ENCODE measurements at places on chromosomes 7 and 10.
A peak's percentile ranks its signal among the peaks of the same experiment; 100 is the strongest.

GRCh38 chr10:97466755-97467154, 20.8 kb downstream of the ZDHHC16 start:
- DNase-seq, result no peak

GRCh38 chr7:14690486-14690885, 212.1 kb downstream of the DGKB start:
- no peak for DNase-seq

DNA sequence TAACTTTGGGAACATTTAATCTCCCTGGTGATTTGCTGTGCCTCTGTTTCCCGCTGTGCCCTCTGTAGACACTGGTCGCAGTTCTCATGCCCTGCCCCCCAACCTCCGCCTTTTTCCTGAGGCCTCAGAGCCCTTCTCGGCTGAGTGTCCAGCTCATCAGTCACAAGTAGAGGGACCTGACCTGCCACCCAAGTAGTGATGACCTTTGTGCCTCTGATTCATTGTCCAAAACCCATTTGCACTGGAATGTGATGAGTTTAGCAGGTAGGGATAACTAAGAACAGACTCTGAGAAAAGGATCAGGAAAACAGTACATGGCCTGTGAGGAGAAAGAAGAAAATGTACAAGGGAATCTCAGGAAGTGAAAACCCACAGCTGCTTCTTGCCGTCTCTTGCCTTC, 58.8 kb downstream of the LANCL2 start:
- no peak for DNase-seq

DNA sequence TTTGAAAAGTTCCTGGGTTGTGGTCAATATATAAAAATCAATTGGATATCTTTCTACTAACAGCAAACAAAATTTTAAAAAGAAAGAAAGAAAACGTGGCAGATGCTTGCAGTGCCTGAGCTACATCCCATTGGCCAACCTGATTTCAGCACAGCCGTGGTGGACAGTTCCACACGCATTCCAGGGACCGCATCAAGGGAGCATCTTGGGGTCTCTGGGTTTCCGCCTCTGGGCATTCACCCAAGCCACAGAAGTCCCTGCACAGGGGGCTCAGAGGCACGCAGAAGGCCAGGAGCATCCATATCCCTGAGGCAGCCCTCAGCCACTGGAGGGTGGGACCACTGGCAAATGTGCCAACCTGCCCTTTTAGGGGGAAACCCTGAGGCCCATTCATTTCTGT, 254.5 kb upstream of the RNF32 start:
- no peak for DNase-seq

DNA sequence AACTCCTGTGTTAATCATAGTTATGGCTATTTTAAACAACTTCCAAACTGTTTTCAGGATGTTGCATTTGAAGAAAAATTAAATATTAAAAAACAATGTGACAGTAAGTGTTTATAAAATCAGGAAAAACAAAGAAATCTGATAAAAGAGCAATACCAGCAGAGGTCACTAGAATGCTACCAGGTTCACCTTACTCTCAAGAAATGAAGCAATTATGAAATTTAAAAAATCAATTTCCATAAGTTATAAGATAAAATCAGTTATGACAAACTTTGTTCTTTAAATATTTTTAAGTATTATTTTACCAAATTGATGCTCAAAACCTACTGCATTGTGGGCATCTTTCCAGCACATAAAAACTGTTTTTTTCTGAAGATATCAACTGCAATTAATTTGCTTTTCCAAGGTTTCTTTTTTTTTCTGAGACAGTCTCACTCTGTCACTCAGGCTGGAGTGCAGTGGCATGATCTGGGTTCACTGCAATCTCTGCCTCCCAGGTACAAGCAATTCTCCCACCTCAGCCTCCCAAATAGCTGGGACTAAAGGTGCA, 50.7 kb upstream of the RHEB start:
- DNase-seq, result no peak

- DNase-seq, result no peak
Measured at GRCh38 chr10:124629415-124629814, 114.8 kb downstream of the FAM53B start.

DNA sequence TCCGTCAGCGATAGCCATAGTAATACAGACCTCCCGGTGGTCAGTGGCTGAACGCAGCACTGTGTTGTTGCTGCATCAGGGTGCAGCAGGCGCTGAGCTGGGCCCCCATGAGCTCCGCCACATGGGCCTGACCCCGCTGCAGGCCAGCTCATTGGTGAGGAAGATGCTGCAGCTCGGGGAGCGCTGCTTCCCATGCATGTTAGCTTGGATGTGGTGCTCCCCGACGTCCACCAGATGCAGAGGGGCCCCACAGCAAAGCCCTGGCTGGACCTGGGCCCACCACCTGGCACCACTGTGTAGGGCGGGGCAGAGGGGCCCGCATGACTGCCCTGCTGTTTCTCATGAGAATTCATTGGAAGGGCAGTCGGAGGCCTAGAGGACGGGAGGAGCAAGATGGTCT, 50.8 kb downstream of the WDR37 start:
- DNase-seq, result no peak

GRCh38 chr7:35860664-35861063, 59.8 kb downstream of the SEPTIN7 start:
- DNase-seq, result no peak

DNA sequence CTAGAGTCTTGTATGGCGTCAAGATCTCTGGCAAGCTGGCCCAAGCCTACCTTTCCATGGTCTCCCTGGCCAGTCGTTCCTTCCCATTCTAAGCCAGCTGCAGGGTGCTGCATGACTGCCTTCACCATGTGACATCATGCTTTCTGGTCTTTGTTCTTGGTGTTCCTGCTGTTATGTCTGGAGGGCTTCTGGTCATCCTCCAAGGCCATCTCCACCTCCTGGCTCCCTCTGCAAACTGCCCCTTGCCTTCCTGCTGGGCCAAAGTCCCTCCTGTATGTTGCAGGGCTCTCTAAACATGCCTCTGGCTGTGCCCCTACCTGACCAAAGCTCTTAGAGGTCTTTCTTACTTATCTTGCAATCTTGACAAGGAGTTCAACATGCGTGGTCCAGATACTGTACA, 44.4 kb upstream of the SHH start:
- DNase-seq, result no peak

- DNase-seq, result no peak
Measured at GRCh38 chr10:3136336-3136735, 36.2 kb downstream of the PITRM1 start.

DNA sequence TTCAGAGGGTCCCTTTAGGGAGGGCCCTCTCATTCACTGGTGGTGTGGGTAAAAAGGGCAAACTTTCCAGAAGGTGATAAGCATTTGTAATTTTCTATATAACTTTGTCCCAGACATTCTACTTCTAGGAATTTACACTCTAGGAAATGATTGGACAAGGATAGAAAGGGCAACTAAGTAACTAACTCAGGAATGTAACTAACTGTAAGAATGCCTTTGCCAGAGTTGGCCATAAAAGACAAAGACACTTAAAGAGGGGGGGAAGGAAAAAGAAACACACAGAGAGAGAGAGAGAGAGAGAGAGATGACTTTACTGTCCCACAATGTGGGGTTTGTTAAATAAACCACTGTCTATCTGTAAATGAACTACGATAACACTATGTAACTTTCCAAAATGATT, 38.5 kb upstream of the ITPRID1 start:
- DNase-seq, result no peak

DNA sequence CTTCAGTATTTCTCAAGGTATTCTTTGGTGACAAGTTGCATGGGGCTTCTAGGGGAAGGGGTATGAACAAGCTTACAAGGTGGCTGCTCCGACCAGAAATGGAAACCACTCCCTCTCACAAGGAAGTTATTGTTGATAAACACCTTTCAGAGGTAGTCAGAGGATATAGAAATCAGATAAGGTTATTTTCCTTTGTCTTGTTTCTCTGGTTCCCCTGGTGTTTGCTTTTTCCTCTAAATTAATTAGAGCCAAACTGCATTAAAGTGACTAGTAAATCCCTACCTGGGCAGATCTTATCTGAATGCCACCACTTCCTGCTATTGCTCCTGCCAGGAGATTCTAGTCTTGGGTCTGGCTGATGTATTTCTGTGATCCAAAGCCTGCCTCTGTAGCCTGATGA, 725.4 kb downstream of the INHBA start:
- no peak for DNase-seq

- peak; percentile 7 for DNase-seq
Measured at GRCh38 chr7:92695308-92696261, 105.4 kb upstream of the FAM133B start.

GRCh38 chr10:64394744-64395143, 873.5 kb downstream of the REEP3 start:
- DNase-seq, result no peak

DNA sequence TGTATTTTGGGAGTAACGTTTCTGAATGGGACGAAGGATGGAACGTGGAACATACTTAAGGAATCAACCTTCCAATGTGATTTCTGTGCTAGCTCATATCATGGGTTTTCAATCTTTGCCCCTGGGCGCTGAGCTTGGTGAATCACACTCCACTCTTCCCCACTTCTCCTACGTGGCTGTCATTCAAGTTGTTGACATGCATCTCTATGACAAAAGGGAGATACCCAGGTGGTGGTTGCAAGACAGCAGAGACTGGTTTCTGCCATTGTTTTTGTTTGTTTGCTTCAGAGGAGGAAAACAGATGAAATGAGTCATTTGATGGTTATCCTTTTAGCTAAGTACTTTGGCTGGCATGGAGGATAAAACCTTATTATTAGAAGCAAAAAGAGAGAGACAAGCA, 573.9 kb downstream of the GATA3 start:
- DNase-seq, result no peak

- peak; percentile 19 for DNase-seq
Measured at GRCh38 chr7:7970531-7971307, 2.1 kb downstream of the GLCCI1 start.

DNA sequence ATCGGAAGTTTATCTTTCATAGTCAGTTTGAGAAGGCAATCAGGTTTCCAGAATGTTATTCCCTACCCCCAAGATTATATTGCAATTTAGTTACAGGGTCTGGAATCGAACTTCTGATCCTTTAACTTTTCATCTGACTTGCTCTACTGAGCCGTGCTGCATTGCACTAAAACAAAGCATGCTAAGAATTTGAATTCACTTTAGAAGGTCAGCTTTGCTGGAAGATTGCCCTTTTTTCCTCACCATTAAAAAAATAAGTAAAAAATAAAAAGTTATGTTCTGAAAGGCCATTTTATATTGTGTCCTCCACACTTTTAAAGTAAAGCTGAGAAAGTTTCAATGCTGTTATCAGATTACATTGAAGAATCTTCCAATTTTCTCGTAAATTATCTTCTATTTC, 388.8 kb upstream of the PHF14 start:
- no peak for DNase-seq

DNA sequence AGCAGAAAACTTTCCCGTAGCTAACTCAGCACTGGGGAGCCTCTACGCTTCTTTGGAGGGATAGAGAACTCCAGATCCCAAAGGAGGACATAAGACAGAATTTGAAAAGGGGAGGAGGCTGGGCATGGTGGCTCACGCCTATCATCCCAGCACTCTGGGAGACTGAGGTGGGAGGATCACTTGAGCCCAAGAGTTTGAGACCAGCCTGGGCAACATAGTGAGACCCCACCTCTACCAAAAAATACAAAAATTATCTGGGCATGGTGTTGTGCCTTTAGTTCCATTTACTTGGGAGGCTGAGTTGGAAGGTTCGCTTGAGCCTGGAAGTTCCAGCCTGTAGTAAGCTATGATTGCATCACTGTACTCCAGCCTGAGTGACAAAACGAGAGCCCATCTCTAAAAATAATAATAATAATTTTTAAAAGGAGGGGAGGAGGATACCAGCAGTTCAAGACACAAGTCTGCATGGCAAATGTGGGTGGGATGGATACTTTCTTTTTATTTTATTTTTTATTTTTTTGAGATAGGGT, 165.9 kb upstream of the SH2B2 start:
- DNase-seq, result no peak

DNA sequence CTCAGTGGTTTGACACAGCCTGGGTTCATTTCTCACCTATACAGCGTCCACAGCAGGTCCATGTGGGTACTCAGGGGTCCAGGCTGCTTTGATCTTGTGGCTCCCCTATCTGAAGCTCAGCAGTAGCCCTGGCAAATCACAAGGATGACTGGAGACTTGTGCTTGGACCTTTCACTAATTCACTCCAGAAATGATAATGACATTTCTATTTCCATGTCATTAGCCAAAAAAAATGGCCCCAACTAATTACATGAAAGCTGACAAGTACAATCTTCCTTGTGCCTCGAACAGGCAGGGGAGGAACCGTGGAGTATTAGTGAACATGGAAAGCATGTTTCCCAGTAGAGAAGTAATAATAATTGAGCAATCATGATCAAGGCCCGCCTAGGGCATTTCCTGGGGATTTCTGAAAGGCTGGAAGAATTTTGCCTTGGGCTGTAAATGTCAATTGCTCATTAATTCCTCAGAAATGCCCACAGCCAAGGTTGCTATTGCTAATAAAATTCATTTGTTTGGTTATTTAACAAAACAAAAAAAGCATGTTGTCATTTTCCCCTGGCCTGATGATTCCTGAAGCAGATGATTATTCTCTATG, 586.1 kb downstream of the SDK1 start:
- no peak for DNase-seq

DNA sequence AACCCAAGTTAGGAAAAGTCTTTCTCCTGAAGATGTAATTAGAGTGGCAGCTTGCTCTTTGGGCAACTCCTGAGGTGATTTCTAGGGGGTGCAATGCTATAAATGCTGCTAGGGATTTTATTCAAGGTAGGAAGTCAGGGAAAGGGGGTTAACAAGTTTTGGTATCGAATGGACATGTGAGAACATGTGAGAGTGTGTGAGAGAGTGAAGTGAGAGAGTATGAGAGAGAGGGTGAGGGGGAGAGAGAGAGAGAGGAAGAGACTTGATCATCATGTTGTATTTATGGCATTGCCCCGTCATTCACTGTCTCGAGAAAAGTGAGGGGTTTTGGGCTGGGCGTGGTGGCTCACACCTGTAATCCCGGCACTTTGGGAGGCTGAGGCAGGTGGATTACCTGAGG, 50.9 kb downstream of the MCU start:
- DNase-seq, result no peak

DNA sequence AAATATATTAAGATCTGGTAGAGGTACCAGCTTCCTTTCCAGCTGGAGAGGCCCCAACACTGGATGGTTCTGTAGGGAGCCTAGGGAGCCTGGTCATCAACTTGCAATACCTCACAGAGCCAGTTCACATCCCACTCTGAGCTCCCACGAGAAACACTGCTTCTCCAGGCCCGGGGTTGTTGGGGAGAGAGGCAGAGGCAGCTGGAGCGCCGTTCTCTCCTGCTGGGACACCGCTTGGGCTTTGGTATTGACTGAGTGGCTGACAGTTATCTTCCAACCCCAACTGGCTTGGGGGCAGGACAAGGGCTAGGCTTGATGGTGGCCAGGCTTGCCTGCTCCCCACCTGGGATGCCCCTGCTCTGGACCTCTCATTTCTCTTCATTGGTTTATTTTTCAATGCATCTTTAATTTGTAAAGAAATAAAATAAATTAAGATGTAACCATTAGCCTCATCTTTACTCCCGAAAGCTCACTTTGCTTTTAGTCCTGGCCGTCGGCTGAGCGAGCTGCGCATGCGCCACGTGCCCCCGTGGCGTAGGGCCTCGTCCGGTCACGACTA, 10.0 kb upstream of the CHCHD1 start:
- DNase-seq, result peak; percentile 17

GRCh38 chr10:106387063-106387462, 777.4 kb downstream of the SORCS1 start:
- no peak for DNase-seq
